ENCODE measurements at places on chromosomes 2 and 18.

- DNase-seq, result no peak
Measured at GRCh38 chr2:77800410-77800809, 278.2 kb upstream of the LRRTM4 start.

DNA sequence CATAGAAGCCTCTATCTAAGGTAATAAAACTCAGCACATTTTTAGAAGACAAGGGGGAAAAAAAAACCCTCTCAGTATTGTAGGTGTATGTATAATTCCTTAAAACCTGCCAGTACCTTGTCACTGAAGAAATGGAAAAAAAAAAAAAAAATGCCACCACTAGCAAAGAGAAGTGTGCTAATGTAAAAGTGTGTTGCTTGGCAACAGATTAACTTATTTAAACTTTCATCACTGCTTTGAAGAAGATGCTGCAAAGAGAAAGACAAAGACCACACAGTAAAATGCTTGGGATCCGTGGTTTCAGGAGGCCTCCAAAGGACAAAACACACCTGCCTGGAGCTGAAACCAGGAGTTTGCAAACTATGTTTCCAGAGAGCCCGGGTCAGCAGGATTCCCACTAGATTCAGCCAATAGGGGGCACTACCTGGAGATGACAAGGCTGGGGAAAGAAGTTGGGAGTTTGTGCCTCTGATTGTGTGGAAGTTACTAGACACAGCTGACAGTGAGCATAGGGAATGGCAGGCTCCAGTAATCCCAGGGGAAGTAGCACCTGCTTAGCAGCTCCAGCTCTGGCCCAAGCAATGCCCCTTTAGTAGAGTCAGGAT is 169.1 kb upstream of the TRIB2 start:
- no peak for DNase-seq

DNA sequence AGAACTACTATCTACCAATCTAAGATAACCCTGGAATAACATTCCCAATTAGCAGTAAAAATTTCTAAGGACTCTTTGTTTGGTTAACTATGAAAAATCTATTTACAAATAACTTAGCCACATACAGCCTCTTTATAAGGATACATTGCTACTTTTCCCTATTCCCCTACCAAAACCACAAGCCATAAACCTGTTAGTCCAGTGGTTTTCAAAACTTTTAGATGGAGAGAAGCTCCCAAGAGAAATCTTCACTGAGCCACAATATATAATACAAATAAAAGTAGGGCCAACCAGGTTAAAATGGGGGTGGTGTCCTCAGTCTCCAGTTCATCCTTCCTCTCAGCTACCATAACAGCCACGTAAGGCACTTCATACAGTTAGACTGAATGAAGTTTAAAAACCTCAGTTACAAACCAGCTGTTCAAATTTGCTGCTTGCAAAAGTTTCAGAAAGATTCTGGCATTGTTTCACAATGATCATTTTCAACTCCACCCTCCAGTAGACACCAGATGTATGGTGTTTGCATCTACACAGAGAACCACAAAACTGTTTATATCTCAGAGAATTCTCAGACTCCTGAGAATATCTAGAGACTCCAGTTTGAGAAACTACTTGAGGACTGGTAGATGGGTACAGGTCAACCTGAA is 26.0 kb downstream of the SOS1 start:
- DNase-seq, result no peak

DNA sequence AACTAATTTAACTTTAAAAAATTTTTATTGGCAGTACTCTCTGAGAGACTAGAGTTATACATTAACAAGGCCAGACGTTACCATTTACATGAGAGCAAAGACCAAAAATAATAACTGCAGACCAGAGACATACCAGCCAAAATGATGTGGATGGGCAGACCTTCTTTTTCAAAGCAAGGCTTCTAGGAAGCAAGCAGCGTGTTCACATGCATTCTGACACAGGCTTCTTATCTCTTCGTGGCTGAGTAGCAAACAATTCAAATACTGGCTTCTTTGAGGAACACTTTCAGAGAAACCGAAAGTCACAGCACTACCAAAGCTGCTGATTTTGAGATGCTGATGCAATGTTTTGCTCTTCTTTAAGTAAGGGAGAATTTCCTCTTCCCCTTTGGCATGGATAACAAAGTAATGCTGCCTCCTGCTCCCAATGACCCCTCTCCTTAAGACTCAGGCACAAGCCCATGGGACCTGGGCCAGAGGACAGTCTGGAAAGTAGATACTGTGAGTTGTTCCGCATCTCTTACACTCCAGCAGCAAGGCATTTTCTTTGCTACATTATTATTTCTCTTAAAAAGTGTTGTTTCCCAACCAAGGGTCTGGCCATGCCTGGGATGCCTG is 181.9 kb downstream of the MREG start:
- no peak for DNase-seq

DNA sequence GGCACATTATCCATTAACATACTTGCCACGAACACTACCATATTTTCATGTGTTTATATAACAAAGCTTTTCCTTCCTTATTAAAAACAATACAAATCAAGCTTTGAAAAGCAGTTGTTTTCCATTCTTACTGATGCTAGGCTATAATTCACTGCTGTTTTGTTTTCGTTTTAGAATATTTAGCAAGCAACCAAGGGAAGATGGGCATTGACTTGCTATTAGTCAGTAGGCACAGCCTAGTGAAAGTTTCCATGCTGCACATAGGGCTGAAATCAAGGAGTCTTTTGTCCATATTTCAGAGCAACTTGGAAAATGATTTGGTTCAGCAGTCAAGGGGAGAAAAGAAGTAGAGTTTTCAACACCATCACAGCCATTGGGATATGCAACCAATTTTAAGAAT is 31.3 kb downstream of the BCL2 start:
- DNase-seq, result no peak

- DNase-seq, result no peak
Measured at GRCh38 chr18:57095884-57096283, 51.0 kb upstream of the BOD1L2 start.

DNA sequence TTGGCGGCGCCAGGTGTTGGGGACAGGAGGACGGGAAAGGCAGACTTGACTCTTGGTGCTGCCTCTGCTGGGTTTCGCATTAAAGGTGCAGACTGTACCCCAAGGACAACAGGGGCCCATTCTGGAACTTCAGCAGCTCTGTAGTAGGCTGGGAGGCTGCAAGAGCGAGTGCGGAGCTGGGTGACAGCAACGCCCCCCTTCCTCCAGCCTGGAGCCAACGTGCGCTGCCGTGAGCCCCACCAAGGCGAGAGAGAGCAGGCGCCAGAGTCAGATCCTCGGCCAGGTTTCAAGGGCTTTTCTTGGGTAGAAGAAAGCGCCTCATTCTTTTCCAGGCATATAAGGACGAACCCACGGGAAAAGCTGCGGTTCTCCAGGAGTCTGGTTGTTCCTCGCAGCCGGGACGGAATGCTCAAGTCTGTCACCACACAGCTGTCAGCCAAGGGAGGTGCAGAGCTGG is 1.9 kb downstream of the DOK6 start:
- no peak for DNase-seq

- no peak for DNase-seq
Measured at GRCh38 chr2:200135082-200135481, 171.4 kb upstream of the SPATS2L start.

GRCh38 chr18:29164993-29165599 is 988.2 kb upstream of the CDH2 start:
- DNase-seq, result no peak

GRCh38 chr2:16155766-16156165 is 215.4 kb downstream of the MYCN start:
- DNase-seq, result no peak

DNA sequence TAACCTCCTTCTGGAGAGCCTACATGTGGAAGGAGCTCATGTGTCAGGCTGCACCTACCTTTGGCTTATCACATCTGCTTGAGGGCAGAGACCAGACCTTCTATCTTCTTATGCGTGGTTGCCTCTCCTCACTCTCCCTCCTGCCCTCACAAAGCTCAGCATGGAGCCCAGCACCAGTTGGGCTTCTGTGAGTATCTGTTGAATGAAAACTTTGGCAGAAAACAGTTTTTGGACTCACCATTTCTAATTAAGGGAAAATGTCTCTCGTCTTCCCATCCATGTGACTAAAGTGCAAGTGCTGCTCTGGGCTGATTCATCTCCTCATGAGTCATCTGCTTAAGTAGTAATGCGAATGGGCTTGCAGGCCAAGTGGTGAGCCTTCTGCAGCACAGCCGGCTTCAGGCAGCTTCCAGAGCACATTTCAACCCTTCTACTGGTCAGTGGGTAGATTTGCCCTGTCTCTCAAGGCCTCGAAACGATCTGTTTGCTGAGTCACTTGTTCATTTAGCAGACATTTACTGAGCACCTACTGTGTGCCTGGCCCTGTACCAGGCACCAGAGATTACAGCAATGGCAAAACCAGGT is 102.6 kb downstream of the VSNL1 start:
- peak; percentile 8 for DNase-seq

GRCh38 chr2:101330253-101330933 is 21.9 kb upstream of the RNF149 start:
- DNase-seq, result peak; percentile 33

GRCh38 chr2:183072177-183072576 is 6.4 kb upstream of the DUSP19 start:
- DNase-seq, result no peak

GRCh38 chr18:3855966-3856365 is 406.0 kb downstream of the TGIF1 start:
- no peak for DNase-seq

DNA sequence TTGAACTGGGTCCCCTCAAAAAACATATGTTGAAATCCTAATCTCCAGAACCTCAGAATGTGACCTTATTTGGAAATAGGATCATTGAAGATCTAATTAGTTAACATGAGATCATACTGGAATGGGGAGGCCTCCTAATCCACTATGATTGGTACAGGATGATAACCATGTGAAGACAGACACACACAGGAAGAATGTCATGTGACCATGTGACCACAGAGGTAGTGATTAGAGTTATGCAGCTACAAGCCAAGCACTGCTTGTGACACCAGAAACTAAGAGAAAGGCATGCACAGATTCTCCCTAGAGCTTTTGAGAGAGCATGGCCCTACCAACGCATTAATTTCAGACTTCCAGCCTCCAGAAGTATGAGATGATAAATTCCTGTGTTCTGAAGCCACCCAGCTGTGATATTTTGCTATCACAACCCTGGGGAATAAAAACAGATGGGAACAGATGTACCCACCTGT is 47.0 kb upstream of the TGIF1 start:
- no peak for DNase-seq

All from stimulated activated CD4-positive, alpha-beta T cell treated with anti-CD3 and anti-CD28 coated beads, TNF-alpha, amount 100 ng/mL, for 24 hours (primary cell).